ENCODE measurements at places on chromosomes 6 and 20.

DNA sequence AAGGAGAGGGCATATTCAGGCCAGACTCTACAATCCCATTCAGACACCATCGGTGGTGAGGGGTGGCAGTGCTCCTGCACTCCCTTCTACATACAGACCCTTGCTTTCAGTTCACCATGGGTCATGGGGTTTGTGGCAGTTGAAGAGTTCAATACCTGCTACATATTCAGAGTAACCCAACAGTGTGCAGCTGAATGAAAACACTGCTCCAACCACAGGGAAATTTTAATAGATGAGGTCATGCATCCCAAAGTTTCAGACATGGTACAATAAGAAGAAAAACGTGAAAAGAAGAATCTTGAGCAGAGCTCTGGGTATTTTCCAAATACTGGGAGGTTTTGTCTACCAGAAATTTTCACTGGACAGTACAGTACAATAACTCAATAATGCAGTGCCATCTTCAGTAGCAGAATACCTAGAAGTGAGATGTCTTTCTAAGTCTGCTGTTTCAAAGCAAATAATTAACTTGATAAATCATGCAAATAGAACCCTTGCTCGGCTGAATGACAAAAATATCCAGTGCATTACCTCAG, 162.1 kb downstream of the PTPRK start:
- no peak for DNase-seq

GRCh38 chr6:157541618-157542413, 160.8 kb downstream of the ZDHHC14 start:
- DNase-seq: no peak

- DNase-seq: no peak
Measured at GRCh38 chr6:15561447-15562199, 101.2 kb downstream of the DTNBP1 start.

GRCh38 chr20:56540415-56540814, 7.4 kb downstream of the FAM209B start:
- no peak for DNase-seq

- DNase-seq: no peak
Measured at GRCh38 chr6:110341067-110341466, 17.1 kb downstream of the METTL24 start.

DNA sequence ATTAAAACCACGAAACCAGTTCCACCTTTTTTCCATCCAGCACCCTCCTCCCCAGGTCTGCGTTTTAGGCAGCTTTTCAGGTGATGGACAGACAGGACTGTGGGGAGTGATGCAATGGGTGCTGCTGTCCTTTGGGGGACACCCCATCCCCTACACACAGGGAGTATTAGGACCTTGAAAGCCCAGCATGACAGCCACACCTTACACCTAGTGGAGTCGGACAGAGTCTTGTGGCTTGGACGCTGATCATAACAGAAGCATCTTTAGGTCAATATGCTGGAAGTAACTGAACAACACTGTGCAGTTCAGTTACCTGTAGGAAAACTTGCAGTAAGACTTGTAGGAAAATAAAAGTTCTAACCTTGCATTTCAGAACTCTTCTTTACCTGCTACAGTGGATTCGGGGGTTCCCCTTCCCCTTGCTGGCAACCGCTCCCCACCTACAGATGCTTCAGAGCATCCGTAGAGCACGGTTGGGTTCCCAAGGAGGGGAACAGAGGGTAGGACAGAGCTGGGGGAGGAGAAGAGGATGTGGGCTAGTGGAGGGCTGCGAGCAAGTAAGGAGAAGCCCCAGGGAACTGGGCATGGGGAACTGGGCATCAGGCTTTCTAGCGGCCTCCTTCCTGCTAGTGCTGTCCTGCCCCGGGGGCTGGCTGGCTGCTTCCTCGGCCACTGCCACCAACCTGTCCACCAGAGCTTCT, 31.7 kb downstream of the PLEKHG1 start:
- peak; percentile 42 for DNase-seq

- DNase-seq: no peak
Measured at GRCh38 chr6:119865466-119866350, 516.1 kb upstream of the MAN1A1 start.

GRCh38 chr6:27873021-27873940, 38.9 kb downstream of the OR2B2 start:
- DNase-seq: peak; percentile 79

- no peak for DNase-seq
Measured at GRCh38 chr20:21378259-21378658, 19.1 kb downstream of the NKX2-4 start.

GRCh38 chr6:45896783-45897441, 118.7 kb downstream of the CLIC5 start:
- DNase-seq: no peak
